ENCODE measurements at places on chromosomes 4 and X. TPM values are rescaled to one million over a fixed set of nuclear protein-coding genes. Genes with fewer than 3 reads are reported as not detected.
A peak's percentile ranks its signal among the peaks of the same experiment; 100 is the strongest.

- DNase-seq = no peak
These were observed 40.4 kb upstream of the PDLIM5 start for GRCh38 chr4:94411296-94411695.

DNA sequence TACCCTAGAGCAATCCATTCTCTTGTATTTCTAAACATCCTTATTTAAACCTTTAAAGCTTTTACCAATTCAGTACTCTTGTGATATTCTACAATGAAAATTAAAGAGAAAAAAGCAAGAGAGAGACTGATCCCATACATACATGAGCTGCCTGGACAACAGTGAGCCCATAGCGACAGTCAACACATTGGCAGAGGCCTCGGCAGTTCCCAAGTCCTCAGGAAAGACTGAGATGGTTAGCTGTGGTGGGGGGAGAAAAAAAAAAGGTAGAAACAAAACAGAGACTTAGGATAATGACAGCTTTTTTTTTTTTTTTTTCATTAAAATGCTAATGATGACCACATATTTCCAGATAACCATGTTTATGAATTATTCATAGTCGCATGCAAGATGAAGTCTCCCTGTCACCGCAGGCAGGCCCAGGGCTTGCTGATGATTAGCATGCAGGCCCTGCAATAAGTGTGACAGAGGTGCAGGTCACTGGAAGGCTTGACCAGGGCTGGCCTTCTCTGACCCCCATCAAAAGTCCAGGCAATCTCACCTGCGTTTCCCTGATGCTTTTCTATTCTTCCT, 148.8 kb downstream of the APBB2 start:
- DNase-seq = no peak

DNA sequence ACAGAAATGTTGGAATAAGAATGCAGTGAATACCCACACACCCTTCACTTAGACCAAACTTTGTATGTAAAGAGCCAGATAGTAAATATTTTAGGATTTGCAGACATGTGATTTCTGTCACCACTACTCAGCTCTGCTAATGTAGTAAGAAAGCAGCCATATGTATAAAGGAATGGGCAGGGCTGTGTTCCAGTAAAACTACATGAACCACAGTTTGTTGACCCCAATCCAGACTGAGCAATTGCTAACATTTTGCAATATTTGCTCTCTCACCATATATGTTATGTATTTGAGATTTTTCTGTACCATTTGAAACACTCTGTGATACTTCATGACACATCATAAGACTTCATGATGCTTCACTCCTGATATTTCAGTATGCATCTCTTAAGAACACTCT, 32.0 kb upstream of the TBC1D1 start:
- DNase-seq = no peak

- DNase-seq = no peak
These were observed 46.1 kb downstream of the CNGA2 start for GRCh38 chrX:151780621-151781020.

DNA sequence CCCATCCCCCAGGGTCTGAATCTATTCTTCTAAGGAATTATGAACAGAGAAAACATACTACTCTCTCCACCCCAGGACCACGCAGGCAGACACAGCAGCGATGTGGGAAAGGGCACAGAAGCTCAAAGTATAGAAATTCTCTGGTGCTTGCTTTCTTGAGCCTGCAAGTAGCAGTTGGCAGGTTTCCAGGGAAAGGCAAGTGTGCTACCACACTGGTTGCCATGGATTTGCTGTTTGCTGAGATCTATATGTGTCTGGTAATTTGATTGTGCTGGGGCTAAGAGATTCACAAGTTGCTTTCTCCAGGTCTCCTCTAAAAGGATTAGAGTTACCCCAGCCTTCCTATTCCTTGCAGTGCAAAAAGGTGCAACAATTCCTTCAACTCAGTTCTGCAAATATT, 83.1 kb downstream of the GUCY2F start:
- DNase-seq = no peak

- DNase-seq = peak; percentile 6
These were observed 528 bp downstream of the FMR1 start for GRCh38 chrX:147912093-147912801.

GRCh38 chrX:100296183-100296753, 113.8 kb downstream of the PCDH19 start:
- DNase-seq = no peak

The ZDHHC15 gene
- 3.3 TPM for total RNA-seq

The ARHGAP36 gene
- total RNA-seq = not detected

The RENBP gene
- total RNA-seq = 9.2 TPM
